MCF 10A (cell line): ENCODE measurements at places on chromosomes 4 and X. TPM values are rescaled to one million over a fixed set of nuclear protein-coding genes. Genes with fewer than 3 reads are reported as not detected.

Gene RPA4
- 0.98 and 1.4 TPM in 2 replicates for total RNA-seq

Gene CSAG2
- not detected in 2 replicates for total RNA-seq

Gene IRF2
- total RNA-seq = 20.8 and 29.0 TPM in 2 replicates

Gene DCAF12L1
- not detected in 2 replicates for total RNA-seq

Gene PAGE2B
- not detected in 2 replicates for total RNA-seq

Gene DDX53
- not detected in 2 replicates for total RNA-seq

Gene HS6ST2
- total RNA-seq = 23.9 and 26.1 TPM in 2 replicates

Gene PCDH7
- total RNA-seq = 3.6 and 5.6 TPM in 2 replicates

Gene VEGFC
- total RNA-seq = 11.1 and 14.2 TPM in 2 replicates

Gene NAA11
- not detected in 2 replicates for total RNA-seq

Gene AMBN
- not detected in 2 replicates for total RNA-seq

Gene SSX7
- not detected in 2 replicates for total RNA-seq

Gene GPRASP1
- total RNA-seq = 1.2 and 2.0 TPM in 2 replicates

Gene NEXMIF
- not detected in 2 replicates for total RNA-seq
